H1 (cell line): ENCODE measurements at places on chromosomes 7 and 10.

GRCh38 chr10:22700489-22700888, 13.9 kb downstream of the PIP4K2A start:
- no peak for DNase-seq

DNA sequence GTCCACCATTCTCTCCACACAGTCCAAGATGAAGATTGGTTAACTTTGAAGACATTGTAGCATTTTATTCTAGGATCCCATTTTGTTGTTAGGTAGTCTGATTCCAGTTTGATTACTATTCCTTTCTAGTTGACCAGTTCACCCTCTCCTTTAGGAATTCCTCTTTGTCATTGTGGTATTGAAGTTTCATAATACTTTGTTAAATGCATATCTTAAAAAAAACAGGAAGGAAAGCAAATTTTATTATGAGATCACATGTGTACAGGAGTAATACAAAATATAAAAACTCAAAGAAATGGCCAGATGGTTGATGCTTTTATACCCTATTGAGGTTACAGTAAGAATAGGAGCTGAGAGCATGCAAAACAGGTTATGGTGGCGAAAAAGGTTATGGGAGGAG, 15.5 kb upstream of the SEMA3C start:
- DNase-seq = no peak

DNA sequence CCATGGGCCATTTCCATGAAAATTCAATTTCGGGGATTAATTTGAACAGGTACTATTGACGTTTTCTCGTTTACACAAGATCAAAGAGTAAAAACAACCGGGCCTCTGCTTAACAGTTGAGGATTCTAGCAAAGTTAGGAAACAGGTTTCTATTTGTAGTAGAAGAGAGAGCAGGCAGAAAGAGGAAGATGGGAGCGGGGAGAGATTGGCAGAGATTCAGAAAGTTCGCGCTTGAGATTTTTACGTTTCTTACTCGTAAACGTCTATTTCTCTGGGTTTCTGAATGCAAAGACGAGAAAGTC, 571 bp upstream of the VWC2 start:
- DNase-seq = no peak

DNA sequence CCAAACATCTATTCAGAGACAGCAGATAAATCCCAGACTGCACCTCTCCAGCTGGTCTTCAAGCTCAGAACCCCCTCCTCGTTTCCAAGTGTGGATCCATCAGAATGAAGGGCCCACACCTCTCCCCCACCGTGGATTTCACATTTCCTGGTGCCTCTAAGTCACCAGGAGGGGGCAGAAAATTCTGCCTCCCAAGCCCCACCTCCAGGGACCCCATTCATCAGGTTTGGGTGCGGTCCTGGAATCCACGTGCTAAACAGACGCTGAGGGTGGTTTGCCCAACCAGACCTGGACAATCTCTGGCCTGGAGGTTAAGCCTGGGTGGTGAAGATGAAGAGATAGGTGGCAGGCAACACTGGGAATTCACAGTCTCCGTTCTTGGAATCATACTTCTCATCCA, 92.4 kb downstream of the WDR11 start:
- no peak for DNase-seq

DNA sequence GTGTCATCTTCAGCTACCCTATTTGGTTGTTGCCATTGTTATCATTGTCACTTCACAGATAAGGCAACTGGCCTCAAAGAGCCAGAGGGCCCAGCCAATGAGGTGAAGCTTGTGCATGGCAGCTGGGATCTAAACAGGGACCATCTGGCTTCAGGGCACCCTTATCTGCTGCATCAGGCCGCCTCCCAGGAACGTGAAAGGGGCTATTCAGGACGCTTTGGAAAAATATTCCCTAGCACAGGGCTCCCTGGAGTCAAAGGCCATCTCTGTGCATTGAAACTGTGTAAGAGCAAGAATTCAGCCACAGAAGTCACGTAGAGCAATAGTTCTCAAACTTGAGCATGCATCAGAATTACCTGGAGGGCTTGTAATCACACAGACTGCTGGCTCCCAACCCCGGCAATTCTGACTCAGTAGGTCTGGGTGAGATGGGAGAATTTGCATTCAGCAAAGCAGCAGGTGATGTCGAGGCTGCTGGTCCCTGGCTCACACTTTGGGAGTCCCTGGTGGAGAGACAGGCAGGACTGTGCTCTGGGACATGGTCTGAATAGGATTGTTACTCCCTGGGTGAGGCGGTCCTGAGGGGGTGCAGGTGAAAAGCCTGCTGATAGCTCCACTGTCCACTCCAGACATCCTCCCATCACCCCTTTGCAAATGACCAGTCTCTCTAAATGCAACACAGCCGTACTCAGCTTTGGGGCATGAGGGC, 21.5 kb upstream of the PLEKHA1 start:
- no peak for DNase-seq

DNA sequence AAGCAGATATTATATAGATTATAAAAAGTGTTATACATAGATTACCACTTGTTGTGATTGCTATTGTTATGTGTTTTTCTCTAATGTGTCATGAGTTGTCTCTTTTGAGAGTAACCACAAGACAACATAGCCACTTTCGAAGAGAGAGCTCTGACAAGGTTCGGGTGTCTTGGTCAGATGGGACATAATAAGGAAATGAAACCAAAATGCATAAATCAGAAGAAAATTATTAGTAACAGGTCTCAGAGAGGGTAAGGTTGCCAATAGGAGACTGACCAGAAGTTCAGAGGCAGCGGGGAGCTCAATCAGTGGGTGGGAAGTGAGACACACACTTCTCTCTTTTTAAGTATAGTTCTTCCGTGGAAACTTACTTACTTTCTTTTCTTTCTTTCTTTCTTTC, 639.2 kb upstream of the POT1 start:
- no peak for DNase-seq

GRCh38 chr10:62637249-62638061, 167.1 kb upstream of the ADO start:
- DNase-seq = no peak

DNA sequence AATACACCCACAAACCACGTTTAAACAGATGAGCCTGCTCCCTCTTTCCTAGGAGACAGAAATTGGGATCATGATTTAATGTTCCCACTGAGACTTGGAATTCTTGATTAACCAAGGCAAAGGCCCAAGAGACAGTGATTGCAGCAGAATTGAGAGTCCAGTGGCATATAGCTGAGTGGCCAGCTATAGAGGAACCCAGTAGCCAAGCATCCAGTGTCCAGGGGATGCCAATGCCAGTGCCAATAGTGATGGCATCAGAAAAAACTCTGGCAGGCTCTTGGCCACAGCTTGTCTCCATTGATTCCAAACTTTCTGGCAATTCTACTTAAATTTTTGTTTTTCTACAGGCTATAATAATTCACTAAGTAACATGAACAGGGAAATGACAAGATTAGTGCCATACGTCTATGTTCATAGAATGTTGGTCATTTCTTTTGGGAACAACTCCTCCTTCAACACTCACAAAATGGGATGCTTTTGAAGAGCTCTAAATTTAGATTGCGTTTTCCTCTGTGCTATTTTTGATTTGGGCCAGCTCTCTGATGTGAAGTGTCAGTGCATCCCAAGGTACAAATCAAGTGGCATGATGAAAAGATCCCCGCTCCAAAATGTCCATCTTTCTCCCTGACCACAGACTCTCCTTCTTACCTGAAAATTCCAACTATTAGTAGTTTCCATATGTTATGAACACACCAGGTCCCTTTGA, 83.1 kb upstream of the A1CF start:
- no peak for DNase-seq

DNA sequence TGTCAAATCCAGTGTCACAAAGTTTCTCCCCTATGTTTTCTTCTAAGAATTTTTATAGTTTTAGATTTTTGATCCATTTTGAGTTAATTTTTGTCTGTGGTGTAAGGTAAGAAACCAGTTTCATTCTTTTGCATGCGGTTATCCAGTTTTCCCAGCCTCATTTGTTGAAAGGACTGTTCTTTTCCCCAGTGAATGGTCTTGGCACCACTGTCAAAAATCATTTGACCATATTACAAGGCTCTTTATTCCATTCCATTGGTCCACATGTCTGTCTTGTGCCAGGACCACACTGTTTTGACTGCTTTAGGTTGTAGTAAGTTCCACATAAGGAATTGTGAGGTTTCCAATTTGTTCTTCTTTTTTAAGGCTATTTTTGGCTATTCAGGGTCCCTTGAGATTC, 64.0 kb downstream of the INPP5A start:
- DNase-seq = no peak

- DNase-seq = no peak
Observed at GRCh38 chr7:71264005-71264404, 132.1 kb downstream of the GALNT17 start.

GRCh38 chr10:79093658-79094411, 25.1 kb downstream of the ZMIZ1 start:
- no peak for DNase-seq

DNA sequence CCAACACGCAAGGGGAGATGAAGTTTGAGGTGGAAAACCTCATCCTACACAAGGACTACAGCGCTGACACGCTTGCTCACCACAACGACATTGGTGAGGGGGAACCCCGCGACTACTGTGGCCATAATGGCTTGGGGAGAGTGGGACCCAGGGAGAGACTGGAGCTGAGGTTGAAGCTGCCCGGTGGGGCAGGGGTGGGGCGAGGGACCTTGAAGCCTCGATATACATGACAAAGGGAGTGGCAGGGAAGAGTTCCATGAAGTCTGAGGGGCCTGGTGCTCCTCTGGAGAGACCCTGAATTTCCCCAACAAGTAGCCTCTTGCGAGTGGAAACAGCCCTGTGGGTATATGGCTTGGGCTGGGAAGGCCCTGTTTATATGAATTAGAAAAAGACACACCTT, 3.1 kb downstream of the PLAU start:
- no peak for DNase-seq

DNA sequence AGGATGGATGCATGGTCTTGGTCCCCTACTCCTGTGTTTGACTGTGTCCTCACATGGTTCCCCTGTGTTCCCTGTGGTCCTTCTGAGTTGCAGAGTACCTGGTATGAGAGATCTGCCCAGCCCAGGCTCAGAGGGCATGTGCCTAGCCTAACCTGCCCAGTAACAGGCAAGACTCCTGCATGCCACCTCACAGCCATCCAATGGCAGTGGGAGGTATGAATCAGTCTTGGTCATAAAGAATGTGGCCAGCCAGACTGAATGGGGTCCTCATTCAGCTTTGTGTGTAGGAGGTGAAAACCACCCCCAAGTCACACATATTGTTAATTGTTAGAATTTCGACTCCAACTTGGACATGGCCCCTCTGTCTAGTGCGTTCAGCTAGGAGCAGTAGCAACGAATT, 17.2 kb upstream of the GPR158 start:
- no peak for DNase-seq

DNA sequence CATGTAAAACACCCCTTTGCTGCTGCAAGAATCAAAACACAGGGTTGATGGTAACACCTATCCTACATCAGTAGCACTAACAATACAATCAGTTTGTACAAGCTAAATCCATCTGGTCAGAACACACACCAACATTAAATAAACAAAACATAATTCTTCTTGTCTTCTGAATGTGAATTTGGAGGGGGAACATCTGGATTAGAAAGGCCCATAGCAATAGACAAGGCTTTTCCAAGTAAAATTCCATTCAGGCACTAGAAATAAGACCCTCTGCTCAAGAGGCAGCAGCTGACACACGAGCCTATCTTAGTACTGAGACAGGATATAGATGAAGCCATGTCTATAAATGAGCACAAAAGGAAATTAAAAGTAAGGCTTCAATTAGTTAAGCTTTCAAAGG, 839.9 kb upstream of the LRRTM3 start:
- no peak for DNase-seq

DNA sequence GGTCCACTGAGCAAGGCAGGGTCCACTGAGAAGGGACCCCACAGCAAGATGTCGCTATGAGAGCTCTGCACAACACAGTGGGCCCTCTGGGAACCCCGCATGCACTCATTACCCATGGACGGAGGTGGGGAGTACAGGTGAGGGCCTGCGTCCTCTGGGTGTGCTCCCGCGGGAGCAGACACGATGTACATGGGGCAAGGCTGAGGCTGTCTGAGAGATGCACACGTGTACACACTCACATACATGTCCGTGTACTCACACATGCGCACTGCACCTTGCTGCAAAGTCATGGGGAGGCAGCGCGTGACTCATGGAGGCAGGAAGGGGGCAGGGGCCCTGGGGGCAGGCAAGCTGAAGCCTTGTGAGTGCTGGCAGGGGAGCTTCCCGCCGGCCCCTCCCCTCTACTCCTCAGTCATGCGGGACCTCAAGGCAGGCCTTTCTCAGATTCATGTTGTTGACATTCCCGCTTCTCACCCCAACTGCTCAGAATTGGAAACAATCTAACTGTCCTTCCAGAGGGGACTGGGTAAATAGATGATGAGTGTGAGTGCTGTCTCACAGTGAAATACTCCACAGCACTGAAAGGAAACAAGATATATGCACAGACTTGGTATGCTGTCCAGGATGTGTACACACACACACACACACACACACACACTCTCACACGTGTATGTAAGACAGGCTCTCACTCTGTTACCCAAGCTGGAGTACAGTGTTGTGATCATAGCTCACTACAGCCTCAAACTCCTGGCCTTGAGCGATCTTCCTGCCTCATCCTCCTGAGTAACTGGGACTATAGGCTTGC, 40.0 kb downstream of the GOLGA7B start:
- DNase-seq = peak; percentile 68

- no peak for DNase-seq
Observed at GRCh38 chr10:98589007-98589406, 142.3 kb upstream of the HPS1 start.

DNA sequence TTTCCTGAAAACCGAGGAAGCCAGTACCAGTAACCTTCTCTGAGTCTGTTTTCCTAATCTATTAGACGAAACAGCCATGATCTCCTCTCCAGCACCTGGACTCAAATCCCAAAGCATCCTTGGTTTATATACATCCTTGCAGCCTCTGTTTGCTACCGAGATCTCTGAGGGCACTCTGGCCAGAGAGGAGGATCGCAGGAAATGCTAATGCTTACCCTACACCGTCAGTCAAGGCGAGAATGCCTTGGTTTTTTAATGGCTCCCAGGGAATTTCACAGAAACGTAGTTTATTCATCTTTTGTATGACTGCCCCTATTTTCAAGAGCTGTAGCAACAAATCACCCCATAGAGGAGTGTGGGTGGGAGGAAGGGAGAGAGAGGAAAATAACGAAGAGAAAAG, 91.5 kb upstream of the CALN1 start:
- DNase-seq = no peak

- no peak for DNase-seq
Observed at GRCh38 chr7:67595431-67596180, 599.0 kb downstream of the TYW1 start.

GRCh38 chr10:86650151-86650550, 4.2 kb upstream of the OPN4 start:
- peak; percentile 37 for DNase-seq

DNA sequence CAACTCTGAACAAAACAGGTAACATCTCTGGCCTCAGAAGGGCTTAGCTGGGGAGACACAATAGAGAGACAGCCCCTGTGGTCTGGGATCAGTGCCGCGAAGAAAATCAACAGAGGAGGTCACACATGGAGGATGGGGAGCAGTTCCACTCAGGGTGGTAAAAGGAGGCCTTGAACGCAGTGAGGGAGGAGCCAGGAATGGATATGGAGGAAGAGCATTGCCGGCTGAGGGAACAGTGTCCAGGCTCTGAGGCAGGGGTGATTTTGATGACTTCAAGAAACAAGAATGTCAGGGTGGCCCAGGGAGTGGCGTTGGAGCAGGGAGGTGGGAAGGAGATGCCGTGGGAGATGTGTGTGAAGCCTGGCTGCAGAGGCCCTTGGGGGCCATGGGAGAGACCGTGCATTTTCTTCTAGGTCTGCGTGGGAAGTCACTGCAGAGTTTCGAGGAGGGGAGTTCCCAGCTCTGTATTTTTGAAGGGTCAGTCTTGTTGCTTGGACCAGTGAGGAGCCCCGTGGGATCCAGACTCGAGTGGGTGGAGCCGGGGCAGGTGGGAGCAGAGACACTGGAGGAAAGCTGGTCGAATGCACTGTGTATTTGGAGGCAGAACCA, 35.7 kb upstream of the SH2D4B start:
- no peak for DNase-seq
